Stimulated activated CD4-positive, alpha-beta T cell treated with anti-CD3 and anti-CD28 coated beads, Interleukin-15, amount 100 ng/mL, for 1 hour (primary cell): ENCODE measurements at places on chromosomes 6 and 20.
A peak's percentile ranks its signal among the peaks of the same experiment; 100 is the strongest.

DNA sequence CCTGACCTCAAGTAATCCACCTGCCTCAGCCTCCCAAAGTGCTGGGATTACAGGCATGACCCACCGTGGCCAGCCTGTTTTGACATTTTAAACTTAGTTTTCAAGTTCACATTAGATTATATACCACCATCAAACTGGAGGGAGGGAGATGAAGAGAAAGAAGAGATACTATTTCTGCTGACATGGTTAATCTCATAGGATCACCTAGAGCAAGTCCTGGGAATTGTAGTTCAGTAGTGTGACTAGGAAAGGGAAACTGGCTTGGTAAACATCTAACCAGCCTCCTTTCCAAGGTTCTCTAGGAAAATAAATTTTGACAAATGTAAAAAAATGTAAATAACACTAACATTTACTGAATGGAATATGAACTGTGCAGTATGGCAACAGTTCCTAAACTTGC, 120.5 kb upstream of the ASCC3 start:
- no peak for DNase-seq

- no peak for DNase-seq
Measured at GRCh38 chr6:18485660-18486435, 98.7 kb downstream of the RNF144B start.

GRCh38 chr20:51098284-51098810, 75.4 kb upstream of the KCNG1 start:
- DNase-seq = no peak

DNA sequence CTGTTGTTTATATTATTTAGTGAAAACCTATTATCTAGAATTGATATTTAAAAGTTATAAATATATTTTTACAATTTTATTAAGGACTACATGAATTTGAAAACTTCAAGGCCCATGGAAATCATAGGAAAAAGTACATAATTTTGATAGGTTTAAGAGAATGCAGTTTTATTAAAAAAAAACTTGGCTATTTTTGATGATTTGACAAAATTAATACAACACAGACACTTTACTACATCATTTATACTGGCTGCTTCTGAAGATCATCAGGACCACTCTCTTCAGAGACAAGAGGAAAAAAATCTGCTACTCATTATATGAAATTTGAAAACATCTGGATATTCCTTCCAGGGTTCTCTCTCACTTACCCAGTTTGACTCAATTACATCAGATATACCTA, 637.7 kb downstream of the BCKDHB start:
- DNase-seq = no peak

DNA sequence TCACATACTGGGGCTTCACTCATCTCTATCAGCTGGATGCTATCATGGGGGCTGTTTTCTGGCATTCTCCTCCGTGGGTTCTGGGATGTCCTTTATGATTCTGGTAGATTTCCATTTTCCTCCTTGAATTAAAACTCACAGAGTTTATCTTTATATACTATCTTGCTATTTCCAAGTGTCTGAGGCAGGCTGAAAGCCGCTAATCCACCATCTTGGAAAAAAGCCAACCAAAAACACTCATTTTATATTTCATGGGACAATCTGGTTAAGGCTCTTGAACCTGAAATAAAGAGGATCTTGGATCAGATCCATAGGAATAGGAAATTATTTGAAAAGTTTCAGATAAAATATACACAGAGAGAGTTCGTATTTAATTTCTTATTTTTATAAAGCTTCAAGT, 86.0 kb downstream of the AFG1L start:
- no peak for DNase-seq

- DNase-seq = no peak
Measured at GRCh38 chr6:72654071-72654621, 32.3 kb downstream of the KCNQ5 start.

- DNase-seq = no peak
Measured at GRCh38 chr6:66032626-66033025, 325.6 kb upstream of the EYS start.

- no peak for DNase-seq
Measured at GRCh38 chr6:136037876-136038460, 186.5 kb downstream of the PDE7B start.

GRCh38 chr6:163438940-163439335, 24.4 kb downstream of the QKI start:
- no peak for DNase-seq

DNA sequence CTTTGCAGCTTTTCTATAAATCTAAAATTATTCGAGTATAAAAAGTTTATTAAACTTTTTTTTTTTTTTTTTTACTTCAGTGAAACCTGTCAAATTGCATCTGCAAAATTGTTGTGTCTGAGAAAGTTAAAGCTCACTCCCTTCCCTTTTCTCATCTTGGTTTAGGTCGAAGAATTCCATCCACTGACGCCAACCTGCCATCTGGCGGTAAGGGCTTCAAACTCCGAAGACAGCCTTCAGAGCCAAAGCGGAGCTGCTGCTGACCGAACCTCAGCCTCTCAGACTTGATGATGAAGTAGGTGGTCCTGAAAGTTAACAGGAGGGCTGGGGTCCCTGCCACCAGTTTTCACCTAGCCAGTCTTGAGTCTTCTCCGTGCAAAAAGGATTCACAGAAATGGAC, 29.6 kb upstream of the VAPB start:
- no peak for DNase-seq

DNA sequence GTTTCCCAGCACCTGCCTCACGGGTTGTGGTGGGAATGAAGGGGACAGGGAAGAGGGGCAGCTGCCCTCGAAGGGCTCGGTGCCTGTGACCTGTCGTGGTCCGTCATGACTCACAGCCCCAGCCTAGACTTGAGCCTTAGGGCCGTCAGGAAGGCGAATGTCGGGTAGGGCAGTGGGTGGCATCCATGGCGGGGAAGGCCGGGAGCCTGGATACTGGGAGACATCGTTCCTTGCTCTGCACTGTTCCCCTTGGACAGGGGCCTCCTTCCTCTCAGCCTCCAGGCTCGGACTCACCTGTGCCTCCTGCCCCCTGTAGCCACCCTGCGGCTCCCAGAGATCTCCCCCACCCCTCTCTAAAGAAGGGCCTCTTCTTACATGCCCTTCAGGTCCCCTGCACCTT, 52.2 kb upstream of the APCDD1L start:
- DNase-seq = no peak

DNA sequence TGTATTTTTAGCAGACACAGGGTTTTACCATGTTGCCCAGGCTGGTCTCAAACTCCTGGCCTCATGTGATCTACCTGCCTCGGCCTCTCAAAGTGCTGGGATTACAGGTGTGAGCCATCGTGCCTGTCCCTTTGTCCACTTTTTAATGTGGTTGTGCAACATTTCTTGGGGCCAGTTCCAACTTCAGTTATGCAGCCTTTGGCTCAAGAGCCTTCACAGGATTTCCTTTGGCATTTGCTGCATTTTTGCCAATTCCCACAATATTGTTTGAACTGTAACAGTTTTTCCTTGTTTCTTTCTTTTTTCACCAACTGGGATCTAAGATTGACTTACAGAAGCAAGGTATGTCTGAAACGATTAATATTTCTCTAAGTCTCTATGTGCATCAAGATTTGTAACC, 63.6 kb downstream of the EDN1 start:
- DNase-seq = no peak

DNA sequence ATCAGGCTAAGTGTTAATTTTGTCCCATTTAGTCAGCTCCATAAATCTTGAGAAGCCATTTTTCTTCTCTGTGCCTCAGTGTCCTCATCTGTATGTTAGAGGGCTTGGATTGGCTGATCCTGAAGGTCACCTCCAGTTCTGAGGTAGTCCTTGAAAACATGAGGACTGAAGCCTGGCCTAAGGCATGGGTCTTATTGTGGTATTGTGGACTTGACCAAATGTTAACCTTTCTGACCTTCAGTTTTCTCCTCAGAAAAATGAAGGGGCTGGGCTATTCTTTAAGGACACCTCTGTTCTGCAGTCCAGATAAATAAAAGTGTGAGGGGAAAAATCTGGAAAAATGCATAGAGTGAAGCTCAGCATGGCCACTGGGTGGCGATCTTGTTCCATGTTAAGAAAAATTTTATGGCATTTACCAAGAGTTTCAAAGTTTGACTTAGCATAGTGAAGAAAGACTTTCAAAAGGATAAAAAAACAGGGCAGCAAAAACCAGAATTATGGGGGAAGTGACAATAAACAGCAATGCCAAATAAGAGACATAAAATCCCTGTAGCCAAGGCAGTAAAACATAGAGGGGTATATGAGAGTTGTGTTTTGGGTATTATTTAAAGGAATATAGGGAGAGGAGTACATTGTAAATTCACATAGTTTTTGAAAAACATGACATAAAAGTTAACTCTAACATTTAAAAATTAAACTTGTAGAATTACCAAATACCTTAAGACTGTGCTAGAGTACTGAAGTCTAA, 13.2 kb upstream of the TFB1M start:
- peak; percentile 20 for DNase-seq

DNA sequence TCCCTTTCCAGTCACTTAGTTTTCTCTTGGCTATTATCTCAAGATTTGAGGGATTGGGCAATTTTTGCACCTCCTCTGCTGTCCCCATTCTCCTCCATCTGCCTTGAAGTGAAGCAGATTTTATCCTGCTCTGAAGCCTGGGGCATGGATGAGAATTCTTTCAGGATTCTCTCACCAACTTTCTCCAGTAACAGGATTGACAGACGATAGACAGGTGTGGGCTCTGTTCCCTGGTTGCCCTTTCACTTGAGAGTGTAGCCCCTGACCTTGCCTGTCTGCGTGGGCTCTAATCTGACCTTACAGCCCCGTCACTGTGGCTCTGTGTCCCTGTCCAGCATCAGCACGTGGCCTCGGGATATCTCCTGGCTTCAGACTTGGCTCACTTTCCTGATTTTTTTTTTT, 27.1 kb downstream of the CDYL start:
- no peak for DNase-seq

GRCh38 chr20:46458866-46459750, 52.7 kb upstream of the ELMO2 start:
- no peak for DNase-seq

DNA sequence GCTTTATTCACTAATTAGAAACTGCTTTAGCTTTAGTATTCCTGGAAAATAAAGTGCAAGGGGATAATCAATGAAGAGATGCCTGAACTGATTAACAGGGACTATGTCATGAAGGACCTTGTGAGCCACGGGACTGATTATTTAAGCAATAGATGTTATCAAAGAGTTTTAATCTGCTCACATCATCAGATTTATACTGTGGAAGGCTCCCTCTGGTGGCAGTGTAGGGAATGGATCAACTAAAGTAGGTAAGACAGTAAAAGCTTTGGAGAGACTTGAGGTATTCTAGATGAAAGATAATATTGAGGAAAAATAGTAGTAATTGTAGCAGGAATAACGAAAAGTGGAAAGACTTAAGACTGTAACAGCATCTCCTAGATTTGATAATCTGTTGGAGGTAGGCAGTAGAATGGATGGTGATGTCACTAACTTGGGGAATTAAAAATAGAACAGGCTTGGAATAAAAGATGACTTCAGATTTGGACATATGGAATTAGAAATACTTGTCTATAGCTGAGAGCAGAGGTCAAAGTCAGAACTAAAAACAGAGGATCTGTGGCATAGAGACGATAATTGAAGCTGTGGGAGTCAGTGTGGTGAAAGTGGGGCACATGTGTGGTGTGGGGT, 80.3 kb upstream of the HTR1E start:
- DNase-seq = no peak

- peak; percentile 52 for DNase-seq
Measured at GRCh38 chr6:37210313-37210968, 40.5 kb downstream of the PIM1 start.

DNA sequence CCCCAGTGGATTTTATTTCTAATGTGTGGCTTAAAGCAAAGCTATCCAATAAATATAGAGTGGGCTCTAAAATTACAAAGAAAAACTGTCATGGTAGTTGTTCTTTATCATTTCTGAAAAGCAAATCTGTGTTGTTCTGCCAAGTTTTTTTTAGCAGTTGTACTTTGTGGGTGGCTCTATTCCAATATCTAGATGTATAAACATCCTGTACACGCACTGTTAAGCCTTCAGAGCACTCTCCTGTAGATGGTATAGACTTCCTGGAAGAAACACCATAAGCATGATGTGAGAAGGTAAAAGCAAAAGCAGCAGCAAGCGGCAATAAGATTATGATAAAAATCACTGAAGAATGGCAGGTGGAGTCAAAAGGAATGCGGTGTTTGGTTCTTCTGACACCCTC, 21.5 kb upstream of the TMEM30A start:
- no peak for DNase-seq

GRCh38 chr20:53104884-53105283, 132.7 kb downstream of the TSHZ2 start:
- DNase-seq = no peak

DNA sequence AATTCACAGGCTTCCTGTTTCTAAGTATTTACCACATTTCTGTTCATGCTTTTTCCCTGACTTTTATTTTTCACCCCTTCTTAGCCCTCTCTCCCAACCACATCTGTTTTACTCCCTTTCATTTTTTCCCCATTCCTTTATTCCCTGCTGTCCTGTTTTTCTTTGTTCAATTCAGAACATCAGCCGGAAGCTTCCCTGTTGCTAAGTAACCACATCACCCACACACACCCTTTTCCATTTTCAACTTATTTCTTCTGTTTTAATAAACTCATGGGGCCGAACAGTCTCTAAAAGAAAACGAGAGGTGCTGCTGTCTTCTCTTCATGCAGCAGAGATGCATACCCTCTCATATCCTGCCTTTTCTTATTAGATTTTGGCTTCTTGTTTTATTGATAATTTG, 53.5 kb upstream of the CEP85L start:
- DNase-seq = no peak

- no peak for DNase-seq
Measured at GRCh38 chr6:2861060-2861821, 19.6 kb upstream of the SERPINB1 start.

DNA sequence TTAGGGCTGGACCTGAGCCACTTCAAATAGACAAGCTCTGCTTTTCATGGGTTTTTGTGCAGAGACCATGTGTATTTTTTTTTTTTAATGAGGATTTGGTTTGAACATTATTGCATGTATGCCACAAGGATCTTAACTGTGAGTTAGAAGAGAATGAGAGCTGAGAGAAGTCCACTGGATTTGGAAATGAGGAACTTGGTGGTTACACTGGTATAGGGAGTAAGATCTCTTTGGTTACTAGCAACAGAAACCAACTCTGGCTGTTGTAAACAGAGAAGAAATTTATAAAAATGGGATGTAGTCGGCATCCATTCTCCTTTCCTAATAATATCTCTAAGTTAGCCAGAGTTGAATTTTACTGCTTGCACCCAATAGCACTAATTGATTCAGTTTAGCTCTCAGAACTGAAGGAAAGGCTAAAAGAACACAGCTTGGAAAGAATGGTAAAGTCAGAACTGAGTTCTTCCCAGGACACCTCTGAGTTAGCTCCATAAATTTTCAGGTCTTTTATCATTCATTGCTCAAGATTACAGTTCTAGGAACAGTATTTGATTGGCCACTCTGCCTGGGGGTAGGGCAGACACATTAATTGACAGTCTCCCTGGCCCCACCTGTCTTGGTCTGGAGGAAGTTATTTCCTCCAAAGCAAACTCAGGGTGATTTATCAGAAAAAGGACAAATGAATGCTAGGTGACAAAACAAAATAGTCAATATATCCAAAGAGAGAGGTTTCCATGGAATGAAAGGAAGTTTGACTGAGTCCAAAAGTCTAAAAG, 3.9 kb upstream of the WFDC2 start:
- DNase-seq = no peak
